ENCODE measurements at places on chromosomes 7 and 10.

- no peak for DNase-seq
These were observed 84.6 kb downstream of the XPNPEP1 start for GRCh38 chr10:109838592-109839244.

- DNase-seq, result peak; percentile 62
These were observed 8.0 kb upstream of the SPOCK2 start for GRCh38 chr10:72096115-72097000.

DNA sequence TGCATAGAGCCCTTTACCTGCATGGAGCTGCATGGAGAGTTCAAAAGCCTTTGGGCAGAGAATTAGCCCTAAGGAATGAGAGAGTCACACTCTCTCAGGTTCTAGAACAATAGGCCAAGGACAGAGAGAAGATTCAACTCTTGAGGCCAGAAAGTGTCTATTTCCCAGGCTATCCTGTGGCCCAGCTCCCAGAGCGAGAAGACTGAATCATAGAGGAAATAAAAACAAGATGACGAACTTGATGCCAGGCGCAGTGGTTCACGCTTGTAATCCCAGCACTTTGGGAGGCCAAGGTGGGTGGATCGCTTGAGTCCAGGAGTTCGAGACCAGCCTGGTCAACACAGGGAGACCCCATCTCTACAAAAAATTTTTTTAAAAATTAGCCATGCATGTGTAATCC is 18.3 kb upstream of the PODXL start:
- no peak for DNase-seq

DNA sequence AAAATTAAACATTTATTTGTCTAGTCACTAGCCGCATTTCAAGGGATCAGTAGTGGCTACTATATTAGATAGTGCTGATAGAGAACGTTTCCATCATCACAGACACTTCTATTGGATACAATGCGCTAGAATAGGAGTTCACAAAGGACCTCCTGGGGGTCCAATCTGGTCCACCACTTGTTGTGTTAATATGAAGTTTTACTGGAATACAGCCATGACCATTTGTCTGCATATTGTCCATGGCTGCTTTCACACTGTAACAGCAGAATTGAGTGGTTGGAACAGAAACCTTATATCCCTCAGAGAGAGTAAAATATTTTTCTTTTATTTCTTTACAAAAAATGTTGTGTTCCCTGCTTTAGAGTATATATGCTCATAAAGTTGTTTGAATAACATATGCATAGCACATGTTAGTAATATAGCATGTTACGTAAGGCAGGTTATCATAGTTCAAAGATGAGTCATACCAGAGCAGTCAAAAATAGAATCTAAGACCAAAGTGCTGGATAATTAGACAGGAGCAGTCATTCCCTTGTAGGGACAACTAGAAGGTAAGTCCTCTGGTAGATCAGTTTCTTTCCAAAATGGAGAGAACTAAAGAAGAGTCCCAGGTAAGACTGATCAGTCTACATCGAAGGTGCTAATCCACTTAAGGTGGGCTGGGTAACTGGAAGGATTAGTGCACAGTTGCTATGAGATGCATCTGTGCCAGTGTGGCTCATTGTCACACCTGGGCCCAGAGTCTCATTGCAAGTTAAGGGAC is 14.9 kb downstream of the BZW2 start:
- no peak for DNase-seq

GRCh38 chr7:149733131-149733923 is 40.1 kb downstream of the ZNF467 start:
- DNase-seq, result no peak

GRCh38 chr7:156993021-156993924 is 17.2 kb downstream of the MNX1 start:
- DNase-seq, result peak; percentile 26

GRCh38 chr7:49597805-49598204 is 175.6 kb upstream of the VWC2 start:
- DNase-seq, result no peak

DNA sequence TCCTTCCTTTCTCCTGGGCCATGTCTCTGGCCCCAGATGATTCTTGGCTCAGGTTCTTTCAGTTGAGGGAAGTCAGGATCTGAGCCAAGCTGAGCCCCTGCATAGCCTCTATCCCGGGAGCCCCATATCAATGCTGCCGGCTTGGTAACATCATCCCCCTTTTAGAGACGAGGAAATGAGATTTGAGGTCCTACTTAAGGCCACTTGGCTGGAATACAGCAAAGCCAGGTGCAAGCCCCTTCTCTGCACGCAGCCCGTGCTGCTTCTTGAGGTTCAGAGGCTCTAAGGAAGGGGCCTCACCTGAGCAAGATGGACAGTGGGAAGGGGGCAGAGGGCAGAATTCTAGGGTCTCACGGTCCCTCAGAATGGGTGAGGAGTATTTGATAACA is 2.4 kb upstream of the IRF5 start:
- no peak for DNase-seq

DNA sequence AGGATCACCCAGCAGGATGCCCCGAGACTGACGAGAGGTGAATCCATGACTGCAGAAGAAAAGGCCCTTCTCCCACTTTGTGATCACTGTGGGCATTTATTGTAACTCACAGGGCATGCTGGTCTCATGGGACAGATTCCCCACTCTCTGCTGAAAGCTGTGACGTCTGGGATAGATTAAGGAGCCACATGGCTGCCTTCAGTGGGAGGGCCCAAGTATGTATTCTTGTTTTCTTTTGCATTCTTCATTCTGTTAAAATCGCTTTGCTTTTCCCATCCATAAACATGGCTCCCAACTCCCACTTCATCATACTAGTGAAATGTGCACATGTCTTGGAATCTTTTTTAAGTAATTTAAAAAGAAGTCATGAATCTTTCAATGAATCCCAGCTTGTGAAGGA is 67.2 kb downstream of the FAM107B start:
- DNase-seq, result no peak

DNA sequence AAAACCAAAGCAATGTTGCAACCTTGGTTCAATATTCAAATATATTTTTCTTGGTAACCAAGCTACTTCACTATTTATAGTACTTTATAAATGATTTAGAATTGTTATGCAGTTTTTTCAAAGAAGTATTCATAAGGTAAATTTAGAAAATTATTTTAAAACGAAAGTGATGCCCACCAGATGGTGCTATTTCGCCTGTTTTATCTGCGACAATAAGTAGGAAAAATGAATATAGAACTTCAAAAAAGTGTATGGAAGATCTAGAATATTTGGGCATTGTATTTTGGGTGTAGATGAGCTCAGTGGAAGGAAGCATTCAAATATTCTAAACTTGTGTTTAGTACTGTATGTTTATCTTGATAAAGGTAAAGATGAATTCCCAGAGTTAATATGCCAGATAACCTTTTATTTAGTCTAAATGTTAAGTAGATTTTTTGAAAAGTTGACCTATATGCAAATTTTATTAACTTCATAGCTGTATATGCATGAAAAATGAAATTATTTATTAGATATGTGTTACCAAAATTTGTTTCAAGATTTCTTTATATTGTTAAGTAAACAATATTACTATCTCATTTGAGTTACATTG is 93.2 kb downstream of the ADK start:
- DNase-seq, result no peak

DNA sequence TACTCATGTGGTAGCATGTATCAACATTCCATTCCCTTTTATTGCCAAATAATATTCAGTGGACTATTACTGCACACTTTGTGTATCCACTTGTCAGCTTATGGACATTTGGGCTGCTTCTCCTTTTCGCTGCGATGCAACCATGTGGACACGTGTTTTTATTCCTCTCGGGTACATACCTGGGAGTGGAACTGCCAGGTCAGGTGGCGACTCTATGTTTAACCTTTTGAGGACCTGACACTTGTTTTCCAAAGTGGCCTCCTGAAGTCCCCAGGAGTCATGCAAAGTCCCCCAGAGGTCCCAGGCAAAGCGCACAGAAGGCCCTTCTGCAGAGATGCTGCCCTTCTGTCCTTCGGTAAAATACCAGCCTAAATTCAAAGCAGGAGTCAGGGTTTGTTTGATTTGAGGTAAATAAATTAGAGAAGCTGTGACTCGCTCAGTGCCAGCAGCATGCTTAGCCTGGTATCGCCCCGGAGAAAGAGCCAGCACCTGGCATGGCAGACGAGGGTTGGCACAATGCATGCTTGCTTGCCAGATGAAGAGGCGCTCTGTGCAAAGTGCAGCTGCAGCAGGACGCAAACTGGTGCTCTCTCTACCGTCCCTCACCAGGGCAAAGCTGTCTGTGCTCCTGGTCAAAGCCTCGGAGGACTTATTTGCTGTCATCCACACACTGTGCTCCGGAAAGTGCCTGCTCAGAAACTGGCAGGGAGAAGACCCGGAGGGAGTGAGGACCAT is 37.8 kb downstream of the HIPK2 start:
- peak; percentile 95 for DNase-seq
